NCI-H524 treated with DMSO at 0.1 percent for 48 hours (cell line): ENCODE measurements at places on chromosomes 2 and 18.

GRCh38 chr2:205650450-205650849 lies 31.9 kb upstream of the NRP2 start:
- DNase-seq: no peak

DNA sequence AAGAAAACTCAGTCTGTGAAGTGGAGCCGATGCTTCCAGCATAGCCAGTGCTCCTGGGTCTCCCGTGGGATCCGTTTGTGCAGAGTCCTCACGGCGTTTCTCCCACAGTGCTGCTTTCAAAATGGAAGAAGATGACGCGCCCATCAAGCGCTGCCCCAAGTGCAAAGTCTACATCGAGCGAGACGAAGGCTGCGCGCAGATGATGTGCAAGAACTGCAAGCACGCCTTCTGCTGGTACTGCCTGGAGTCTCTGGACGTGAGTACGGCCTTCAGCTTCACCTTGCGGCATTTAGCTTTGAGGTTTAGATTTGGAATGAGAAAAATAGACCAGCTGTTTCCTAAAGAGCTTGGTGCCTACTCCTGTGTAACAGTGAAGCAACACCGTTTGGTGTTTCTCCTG lies 107.0 kb downstream of the RNF144A start:
- no peak for DNase-seq

GRCh38 chr2:177254433-177255226 lies 9.9 kb downstream of the NFE2L2 start:
- DNase-seq: no peak

DNA sequence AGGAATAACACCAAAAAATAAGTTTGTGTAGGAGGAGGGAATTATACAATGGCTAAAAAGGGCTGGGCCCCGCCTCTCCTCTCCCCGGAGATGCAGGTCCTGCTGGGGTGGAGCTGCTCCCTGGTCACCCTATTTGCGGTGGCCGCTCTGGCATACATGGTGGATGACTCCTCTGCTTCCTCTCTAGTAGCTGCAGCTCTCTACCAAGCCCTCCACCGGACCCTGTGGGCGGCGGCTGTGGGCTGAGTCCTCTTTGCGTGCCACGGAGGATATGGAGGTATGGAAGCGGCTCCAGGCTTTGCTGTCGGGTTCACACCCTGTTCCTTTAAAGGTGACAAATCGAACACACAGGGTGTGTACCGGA lies 77.1 kb upstream of the SEC11C start:
- DNase-seq: no peak

- DNase-seq: no peak
Measured at GRCh38 chr2:235004329-235004903, 52.6 kb downstream of the SH3BP4 start.

GRCh38 chr18:67508146-67508545 lies 8.4 kb downstream of the DSEL start:
- no peak for DNase-seq

- DNase-seq: no peak
Measured at GRCh38 chr2:164841719-164842623, at the start of gene COBLL1. Gene COBLL1, minus strand, starts transcription at chr2:164841823. Its CDS starts 627 bp downstream, at chr2:164841196.

- no peak for DNase-seq
Measured at GRCh38 chr2:26811791-26812694, 26.2 kb downstream of the CENPA start.

DNA sequence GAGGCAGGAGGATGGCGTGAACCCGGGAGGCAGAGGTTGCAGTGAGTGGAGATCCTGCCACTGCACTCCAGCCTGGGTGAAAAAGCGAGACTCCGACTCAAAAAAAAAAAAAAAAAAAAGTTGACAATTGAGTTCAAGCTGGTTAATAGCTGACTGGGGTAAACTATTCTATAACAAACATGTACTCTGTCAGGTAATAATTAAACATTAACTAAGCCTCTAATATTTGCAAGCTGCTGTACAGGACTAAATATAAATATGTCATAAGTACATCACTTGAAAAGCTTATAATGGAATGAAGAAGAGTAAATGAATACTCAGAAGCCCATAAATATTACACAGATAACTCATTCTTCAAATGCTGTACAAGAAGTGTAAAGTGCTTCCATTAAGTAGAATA lies 190.4 kb upstream of the CRIM1 start:
- no peak for DNase-seq

DNA sequence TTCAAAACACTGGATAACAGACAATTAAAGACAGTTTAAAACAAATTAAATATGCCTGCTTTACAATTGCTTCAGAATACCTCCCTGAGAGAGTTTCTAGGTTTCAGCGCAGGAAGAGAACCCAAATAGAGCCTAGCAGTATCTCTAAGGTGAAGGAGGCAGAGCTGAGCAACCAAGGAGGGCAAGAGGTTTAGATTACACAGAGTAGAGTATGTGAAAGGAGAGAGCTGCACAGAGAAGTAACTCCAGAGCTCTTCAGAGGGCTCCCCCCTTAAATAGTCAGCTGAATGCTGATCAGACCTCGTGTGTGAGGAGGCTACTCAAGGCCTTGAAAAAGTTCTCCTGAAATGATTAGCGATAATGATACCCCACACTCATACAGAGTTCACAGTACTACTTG lies 386.5 kb upstream of the TCF4 start:
- DNase-seq: no peak

DNA sequence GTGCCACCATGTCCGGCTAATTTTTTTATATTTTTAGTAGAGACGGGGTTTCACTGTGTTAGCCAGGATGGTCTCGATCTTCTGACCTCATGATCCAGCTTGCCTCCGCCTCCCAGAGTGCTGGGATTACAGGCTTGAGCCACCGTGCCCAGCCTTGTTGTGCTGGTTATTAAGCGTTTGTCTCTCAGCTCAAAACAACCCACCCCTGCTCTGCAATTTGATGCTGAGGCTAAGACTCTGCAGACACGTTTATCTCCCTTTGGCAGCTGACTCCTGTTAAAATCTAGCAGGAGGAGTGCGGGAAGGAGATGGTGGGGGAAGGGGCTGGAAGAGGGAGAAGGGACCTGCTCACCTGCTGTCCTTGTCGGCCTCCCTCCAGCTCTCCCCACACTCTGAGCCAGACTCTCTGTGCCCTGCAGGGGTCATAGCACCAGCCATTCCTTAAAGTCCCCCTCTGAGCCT lies 29.9 kb upstream of the IMPA2 start:
- DNase-seq: no peak

- no peak for DNase-seq
Measured at GRCh38 chr18:33901894-33902512, 322.7 kb downstream of the NOL4 start.

DNA sequence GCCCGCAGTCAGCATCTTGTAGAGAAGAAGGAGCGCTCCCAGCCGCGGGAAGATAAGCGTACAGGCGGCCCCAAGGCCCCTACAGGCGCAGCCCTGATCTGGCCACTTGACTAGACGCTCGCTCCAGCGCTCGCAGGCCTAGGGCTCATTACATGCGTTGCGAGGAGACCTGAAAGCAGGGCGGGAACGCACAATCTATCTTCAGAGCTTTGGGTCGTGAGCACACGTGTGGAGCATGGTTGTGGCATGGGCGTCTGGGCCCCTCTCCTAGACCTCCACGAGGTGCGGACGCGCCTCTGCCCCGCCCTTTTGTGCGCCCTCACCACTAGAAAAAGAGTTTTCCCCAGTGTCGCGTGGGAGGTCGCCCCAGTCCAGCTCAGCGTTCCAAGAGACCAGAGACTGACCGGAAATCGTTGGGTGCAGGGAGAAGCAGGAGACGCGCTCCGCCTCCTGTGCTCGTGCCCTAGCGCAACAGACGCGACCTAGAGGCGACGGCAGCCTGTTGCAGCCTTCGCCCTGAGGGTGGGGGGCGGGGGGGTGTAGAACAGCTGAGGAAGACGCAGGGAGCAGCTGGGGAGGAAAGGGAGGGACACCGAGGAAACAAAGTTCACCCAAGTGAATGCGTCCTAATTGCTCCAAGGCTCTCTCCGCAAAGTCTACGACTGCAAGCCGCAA lies 12.6 kb downstream of the NR4A2 start:
- DNase-seq: no peak

DNA sequence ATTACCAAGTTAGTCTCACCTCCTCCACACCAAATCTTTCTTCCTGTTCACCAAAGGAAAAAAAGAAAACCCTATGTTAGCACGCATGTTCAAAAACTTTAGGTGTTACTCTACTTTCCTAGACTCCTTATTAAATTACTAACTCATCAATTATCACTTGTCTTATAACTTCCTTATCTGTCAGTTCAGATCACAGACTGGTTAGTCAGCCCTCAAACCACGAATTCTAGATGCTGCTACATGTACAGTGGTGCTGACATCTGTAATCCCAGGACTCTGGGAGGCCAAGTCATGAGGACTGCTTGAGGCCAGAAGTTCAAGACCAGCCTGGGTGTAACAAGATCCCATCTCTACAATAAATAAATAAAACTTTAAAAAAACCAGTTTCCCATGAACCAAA lies 3.5 kb downstream of the YWHAQ start:
- DNase-seq: no peak

DNA sequence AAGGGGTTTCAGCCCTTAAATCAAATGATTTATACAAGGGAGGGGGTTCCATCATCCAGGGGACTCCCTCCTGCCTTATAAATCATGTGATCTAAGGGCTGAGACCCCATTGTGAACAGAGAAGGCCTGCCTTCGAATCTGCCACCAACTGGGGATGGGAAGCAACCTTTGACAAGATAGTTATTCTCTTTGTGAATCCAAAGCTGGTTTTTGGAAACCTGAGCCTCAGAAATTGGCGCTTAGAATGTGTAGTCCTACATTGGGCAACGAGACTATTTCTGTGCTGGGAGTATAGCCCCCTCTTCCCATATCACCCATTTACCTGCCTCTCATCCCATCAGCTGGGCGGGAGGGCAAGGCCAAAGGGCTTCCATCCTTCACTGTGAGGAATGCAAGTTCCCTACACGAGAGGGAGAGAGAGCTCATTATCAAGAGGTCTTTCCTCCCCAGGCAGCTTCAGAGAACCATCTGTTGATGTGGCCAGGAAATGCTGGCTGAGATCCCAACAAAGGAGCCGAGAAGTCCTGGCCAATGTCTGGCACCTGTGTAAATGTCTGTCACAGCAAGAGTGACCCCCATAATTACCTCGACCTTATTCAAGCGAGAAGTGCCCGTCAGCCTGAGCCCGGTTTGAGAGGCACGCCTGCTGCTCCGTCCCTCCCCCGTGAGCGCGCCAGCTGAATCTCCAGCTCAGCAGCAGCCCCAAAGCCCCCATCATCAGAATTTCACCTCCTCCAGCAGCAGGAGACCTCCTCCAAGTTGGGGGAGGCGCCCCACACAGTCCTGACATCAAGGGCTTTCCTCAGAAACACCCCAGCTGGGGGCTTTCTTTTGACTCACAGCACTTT lies 48.4 kb upstream of the APCDD1 start:
- peak; percentile 52 for DNase-seq

- DNase-seq: no peak
Measured at GRCh38 chr2:70936165-70936978, 672 bp downstream of the ATP6V1B1 start.

- DNase-seq: no peak
Measured at GRCh38 chr2:204340511-204340910, 204.8 kb upstream of the PARD3B start.

DNA sequence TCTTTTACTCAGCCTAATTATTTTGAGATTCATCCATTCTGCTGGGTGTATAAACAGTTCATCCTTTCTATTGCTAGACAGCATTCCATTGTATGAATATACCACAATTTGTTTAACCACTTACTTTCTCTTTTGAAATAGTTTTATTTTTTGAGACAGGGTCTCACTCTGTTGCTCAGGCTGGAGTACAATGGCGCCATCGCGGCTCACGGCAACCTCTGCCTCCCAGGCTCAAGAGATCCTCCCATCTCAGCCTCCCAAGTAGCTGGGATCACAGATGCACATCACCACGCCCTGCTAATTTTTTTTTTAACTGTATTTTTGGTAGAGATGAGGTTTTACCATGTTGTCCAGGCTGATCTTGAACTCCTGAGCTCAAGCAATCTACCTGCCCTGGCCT lies 54.5 kb downstream of the USP37 start:
- no peak for DNase-seq

- DNase-seq: peak; percentile 49
Measured at GRCh38 chr2:109356324-109357035, 227.5 kb downstream of the SH3RF3 start.

DNA sequence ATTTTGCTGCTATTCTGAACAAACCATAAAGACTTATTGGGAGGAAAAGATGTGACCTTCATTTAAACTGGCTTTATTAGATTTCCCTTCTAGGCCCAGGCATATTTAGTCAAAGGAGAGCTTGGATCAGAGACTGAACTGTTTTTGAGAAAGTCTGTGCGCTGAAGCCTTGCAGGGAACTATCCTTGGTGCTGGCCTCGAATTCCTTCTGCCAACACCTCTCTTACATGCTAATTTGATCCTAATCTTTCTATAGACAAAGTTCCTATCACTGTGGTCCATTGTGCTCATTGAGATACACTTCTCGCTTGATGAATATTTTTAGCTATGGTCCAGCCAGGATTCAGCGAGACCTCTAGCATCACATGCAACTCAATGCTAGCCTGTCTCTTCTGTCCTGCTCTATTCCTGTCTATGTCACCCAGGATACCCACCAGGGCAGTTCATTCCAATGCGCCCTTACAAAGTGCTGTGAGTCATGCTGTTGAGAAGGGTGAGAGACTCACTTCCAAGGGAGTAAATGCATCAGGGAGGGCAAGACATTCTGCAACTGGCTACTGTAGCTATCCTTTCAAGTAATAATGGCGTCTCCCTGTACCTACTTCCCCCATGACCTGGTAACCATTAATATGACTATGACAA lies 356.7 kb upstream of the LYPD1 start:
- DNase-seq: no peak

DNA sequence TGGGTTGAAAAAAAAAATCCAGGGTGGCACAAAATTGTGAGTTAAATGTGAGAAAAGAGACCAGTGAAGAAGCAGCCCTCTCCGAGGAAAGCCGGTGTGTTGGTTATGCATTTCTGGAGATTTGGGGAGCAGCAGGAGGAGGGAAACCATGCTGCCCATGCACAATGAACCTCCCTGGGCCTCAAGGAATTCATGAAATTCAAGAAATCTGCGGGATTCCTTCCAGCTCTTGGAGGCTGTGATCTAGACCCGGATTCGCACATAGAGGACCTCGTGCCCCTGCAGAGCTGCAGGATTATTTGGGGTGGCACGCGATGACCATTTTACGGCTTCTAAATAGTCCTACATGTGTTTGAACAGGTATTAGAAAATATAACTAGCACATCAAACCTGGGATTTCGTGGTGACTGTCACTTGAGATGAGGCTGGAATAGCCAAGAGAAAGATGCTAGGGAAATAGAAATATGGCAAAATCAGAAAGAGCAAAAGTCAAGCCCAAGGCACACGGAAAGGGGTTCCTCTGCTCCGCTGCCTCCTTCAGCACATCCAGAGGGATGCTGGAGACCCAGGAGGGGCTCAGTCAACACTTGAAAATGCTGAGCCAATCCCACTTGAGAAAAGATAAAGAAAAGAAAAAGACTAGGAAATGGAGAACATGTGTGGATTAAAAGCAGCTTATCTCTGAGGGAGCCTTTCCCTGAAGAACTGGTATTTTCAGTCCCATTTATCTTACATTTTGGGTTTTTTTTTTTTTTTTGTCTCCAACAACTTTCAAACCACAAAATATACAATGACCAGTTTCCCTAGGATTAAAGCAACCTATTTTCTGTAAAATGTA lies 22.0 kb downstream of the KCTD1 start:
- no peak for DNase-seq
